GM23248 (cell line): ENCODE measurements at places on chromosomes 3 and 15. TPM values are rescaled to one million over a fixed set of nuclear protein-coding genes. Genes with fewer than 3 reads are reported as not detected.

CFAP92 gene
- not detected in 2 replicates for total RNA-seq

- DNase-seq = no peak
Observed at GRCh38 chr15:40438712-40439111, 2.0 kb upstream of the BAHD1 start.

EFL1 gene
- total RNA-seq = 28.4 and 53.7 TPM in 2 replicates

DNA sequence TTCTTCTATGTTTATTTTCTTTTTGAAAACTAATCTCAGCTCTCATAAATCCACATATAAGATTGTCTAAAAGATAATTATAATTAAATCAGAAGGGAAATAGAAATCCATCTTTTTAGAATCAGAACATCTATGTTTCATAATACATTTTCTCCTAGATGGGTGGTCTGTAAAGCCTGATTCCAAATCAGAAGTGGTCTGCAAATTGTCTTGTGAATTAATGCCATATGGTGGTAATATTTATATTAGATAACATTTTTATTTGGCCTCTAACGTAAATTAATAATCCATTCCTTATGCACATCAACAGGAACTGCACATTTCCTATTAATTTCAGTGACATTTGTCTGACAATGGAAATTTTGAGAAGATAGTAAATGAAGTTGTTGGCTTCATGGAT, 52.8 kb upstream of the TBC1D5 start:
- no peak for DNase-seq

SMCO1 gene
- not detected in 2 replicates for total RNA-seq

GRCh38 chr3:59442046-59442445, 392.2 kb upstream of the CFAP20DC start:
- DNase-seq = no peak

CYP1A1 gene
- not detected in 2 replicates for total RNA-seq

DNA sequence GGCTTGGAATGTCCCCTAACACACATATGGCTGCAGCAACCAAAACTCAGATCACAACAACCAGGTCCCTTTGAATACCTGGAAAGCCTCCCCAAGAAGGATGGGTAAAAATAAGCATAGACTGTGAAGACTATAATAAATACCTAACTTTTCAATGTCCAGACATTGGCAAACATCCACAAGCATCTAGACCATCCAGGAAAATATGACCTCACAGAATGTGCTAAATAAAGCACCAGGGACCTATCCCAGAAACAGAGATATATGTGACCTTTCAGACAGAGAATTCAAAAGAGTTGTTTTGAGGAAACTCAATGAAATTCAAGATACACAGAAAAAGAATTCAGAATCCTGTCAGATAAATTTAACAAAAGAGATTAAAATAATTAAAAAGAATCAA, 109.2 kb downstream of the NEDD4 start:
- peak; percentile 36 for DNase-seq

- no peak for DNase-seq
Observed at GRCh38 chr3:127755305-127755681, 67.0 kb downstream of the MGLL start.

ITGA11 gene
- total RNA-seq = 352 and 408 TPM in 2 replicates

- DNase-seq = no peak
Observed at GRCh38 chr3:37527361-37527760, 334.3 kb upstream of the CTDSPL start.

SV2B gene
- not detected in 2 replicates for total RNA-seq

DNA sequence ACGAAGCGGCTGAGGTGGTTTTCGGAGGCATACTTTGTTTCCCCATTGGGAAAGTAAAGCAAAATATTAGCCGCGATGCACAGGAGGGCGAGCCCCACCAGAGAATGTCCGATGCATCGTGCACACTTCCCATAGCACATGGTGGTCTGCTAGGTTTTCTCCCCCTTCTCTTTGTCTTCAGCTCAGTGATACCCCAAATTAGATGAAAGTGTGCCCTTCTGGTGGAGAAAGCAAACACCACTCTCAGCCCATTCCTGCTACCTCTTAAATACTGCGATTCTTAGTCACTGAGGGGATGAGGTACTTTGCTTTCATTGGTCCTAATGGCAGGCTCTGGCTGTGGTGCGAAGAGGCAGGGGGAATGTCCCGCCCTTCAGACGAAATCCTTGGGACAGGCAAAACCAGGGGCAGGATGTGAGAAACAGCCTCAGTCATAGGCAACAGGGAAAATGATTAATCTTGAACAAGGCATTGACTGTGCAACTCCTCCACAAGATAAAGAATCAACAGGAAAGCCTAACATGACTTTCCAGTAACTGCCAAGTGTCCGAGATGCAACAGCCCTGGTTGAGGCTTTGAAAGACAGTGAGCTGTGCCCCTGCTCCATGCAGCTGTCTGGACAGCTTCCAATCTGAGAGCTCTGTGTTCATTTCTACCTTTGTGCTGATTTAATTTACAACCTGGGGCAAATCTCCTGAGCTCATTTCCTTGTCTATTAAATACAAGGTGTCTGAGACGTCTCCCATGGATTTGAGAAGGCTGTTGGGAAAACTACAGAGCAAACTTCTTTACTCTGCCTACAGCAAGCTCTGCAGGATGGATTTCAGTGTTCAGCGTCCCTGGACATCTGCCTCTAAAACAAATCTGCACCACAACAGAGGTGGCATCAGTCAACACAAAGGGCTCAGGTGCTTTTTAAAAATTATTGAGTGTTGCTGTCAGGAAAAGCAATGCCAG, at the start of gene TM4SF1:
TM4SF1 (minus strand) TSS at position 242 of the 957 bp plus-strand sequence; CDS start at position 140, 102 bp downstream.
- peak; percentile 78 for DNase-seq

GRCh38 chr3:113279686-113280085, 68.3 kb downstream of the BOC start:
- DNase-seq = no peak

ADGRG7 gene
- not detected in 2 replicates for total RNA-seq

GRCh38 chr3:174791161-174791560, 68.0 kb upstream of the NAALADL2 start:
- DNase-seq = no peak

GRCh38 chr15:65420975-65421359, 1.8 kb downstream of the IGDCC4 start:
- no peak for DNase-seq

GRCh38 chr3:17151598-17152373, 267.0 kb downstream of the PLCL2 start:
- DNase-seq = no peak

DNA sequence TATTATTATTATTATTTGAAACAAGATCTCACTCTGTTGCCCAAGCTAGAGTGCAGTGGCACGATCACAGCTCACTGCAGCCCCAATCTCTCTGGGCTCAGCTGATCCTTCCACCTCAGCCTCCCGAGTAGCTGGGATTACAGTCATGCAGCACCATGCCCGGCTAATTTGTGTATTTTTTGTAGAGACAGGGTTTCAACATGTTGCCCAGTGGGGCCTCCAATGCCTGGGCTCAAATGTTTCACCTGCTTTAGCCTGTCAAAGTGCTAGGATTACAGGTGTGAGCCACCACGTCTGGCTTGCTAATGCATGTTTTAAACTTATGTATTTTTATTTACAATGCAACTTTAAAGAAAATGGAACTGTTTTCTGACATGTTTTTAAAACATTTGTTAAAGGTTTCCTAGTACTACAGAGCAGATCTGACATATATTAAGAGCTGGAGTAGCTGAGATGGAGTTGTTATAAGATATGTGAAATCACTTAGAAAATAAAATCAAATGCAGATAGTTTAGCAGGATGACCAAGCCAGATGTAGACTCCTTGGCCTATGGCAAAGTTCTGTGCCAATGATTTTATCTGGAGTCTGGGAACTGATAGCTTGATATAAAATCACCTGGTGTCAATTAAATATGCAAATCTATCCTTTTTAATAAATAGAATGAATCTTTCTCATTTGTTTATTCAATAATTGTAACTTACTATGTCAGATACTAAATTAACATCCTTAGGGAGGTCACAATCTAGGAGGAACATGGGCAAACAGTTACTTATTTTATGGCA, 310.1 kb upstream of the NAALADL2 start:
- no peak for DNase-seq

SNX22 gene
- not detected in 2 replicates for total RNA-seq

SLC7A14 gene
- total RNA-seq = under 0.01 TPM in 1 of 2 replicates, not detected in the other

RASL12 gene
- total RNA-seq = not detected in 2 replicates

DNA sequence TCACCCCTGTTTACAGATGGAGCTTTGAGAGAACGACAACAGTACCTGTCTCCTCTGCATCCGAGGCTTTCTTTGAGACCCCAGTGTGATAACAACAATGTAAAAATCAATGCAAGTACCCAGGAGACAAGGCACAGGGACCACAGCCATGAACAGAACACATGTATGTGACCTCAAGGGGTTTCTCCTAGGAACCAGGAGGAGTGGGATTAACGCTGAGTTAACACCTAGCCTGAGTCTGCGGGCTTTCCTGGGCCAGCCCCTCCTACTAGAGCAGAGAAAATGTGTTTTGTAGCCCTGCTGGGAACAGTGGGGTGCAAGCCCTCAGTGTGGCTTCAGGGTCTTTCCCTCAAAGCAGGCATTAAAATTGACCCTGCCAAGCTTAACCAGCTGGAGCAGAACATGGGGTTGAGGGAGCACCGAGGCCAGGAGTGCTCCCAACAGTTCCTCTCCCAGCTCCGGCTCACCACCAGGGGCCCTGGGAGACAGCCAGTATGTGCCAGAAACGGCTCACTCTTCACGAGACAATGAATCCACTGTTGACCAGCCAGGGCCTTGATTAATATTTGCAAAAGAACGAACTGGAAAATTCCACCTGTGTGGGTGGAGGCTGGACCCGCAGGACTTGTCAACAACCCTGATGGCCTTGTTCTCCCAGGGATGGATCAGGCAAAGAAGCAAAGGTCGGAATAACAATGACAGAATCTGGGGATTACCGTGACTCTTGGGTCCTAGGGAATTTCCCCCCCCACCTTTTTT, 3.6 kb downstream of the CHDH start:
- DNase-seq = peak; percentile 57

PP2D1 gene
- total RNA-seq = not detected in 2 replicates

GRCh38 chr3:120559242-120560061, 36.7 kb upstream of the NDUFB4 start:
- peak; percentile 89 for DNase-seq

LCTL gene
- total RNA-seq = 1.0 TPM in 1 of 2 replicates, not detected in the other

DNA sequence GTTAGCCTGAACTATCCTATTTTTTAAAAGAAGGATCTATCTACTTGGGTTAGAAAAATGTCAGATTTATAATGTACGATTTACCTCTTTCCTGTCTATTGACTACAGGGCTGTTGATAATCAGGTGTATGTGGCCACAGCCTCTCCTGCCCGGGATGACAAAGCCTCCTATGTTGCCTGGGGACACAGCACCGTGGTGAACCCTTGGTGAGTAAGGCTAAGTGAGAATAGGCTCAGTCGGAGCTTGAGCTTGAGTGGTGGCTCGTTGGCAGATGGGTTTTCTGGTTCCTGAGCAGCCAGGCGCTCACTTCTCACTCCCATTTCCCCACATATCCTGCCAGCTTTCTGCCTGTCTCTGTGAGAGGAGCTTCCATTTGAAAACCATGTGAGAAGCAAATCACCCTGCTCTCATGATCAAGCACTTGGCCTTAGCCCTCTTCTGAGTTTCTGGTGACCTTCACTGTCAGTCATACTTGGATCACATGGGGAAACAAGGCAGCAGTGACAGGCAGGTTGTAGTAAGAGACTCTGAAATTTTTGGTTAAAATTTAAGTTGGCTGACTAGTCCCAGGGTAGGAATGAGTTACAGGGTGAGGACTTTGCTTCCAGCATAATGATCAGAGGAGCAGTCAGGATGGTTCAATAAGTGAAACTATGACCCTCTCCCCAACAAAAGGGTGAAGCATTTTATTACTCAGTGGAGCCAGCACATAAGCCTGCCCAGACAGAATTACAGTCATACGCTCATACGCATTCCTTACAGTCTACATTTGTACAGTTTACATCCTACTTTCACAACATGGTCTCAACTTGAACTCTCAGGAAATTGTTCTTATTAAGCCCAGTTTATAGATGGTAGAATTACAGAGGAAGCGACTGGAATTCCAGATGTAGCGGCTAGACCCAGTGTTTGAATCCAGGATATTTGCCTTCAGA, 18.0 kb downstream of the NIT2 start:
- peak; percentile 35 for DNase-seq

DNA sequence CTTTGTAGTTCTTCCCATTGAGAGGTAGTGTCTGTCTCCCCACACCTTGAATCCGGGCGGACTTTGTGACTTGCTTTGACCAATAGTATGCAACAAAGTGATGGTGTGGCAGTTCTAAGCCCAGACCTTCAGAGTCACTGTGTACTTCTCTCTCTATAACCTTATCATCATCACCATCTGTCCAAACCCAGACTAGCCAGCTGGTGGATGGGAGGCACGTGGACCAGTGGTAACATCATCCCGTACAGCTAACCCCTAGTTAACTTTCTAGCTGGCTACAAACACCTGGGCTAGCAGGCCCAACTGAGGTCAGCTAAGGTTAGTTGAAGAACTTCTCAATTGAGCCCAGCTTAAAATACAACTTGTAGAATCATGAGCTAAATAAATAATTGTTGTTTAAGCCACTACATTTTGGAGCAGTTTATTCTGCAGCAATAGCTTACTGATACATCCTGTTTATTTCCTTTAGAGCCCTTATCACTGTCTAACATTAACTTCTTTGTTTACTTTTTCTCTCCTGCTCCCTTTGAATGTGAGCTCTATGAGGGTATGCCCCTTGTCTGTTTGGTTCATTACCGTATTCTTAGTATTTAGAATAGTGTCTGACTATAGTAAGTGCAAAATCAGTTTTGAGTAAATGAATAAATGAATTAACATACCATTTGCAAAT, 11.5 kb upstream of the CCR9 start:
- no peak for DNase-seq

DNA sequence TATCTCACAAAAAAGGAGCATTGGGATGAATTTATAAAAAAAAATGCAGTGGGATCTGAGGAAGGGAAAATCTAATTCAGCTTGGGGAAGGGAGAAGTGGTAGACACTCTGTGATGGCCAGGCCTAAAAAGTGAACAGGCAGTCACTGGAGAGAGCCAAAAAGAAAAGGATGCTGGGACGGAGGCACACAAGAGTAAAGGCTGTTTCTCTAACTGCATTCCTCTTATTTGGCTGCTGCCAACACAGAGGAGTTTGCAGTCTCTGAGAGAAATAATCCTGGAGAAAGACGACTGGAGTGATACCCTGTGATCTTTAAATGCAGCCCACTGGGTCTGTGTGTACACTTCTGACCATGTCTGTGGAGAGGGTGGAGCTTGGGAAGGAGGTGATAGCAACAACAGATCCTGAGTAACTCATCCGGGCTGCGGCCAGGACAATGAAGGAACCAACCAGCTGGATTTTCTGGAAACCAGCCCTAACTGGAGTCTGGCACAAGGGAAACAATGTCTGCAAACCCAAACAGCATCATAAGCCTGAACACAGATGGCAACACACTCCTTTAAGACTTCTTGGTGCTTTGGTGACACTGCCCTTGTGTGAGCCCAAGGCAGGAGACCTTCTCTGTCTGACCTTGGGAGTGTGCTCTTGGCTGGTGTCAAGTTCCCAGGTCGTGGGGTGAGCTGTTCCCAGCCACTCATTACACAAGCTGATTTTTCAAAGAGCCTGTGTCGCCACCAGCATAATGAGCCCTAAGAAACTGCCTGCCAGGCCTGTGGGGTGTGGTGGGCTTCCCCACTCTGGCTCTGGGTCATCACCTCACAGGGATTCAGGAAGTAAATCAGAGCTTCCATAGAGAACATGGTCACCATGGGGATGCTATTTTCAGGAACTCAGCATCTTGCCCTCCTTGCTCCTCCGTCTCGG, 8.0 kb downstream of the FYCO1 start:
- peak; percentile 91 for DNase-seq

- peak; percentile 49 for DNase-seq
Observed at GRCh38 chr3:48820612-48821324, 26.9 kb downstream of the PRKAR2A start.

CEP152 gene
- 1.8 and 2.3 TPM in 2 replicates for total RNA-seq

GRCh38 chr15:65856821-65857455, 12.4 kb upstream of the RAB11A start:
- peak; percentile 72 for DNase-seq
